WTC11 (cell line): ENCODE measurements at places on chromosomes 5 and 9.

GRCh38 chr9:128903871-128904620 is 16.7 kb upstream of the PHYHD1 start:
- no peak for DNase-seq

- DNase-seq: no peak
Observed at GRCh38 chr9:130668659-130669058, 4.3 kb downstream of the PRDM12 start.

DNA sequence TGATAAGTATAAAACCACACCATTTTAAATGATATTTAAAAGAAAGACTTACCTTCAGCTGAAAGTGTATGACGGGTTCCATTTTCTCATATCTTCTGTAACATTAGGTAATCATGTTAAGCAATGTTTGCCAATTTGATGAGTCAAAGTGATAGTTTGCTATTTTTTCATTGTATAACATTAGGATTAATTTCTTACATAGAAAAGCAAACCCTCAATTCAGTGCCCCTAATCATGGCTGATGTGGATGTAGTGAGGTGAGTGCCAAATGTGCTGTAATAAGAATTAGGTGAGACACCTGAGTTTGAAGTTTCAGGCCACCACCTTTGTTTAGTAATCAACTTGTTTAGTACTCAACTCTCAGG is 68.0 kb downstream of the UNC13B start:
- DNase-seq: no peak

DNA sequence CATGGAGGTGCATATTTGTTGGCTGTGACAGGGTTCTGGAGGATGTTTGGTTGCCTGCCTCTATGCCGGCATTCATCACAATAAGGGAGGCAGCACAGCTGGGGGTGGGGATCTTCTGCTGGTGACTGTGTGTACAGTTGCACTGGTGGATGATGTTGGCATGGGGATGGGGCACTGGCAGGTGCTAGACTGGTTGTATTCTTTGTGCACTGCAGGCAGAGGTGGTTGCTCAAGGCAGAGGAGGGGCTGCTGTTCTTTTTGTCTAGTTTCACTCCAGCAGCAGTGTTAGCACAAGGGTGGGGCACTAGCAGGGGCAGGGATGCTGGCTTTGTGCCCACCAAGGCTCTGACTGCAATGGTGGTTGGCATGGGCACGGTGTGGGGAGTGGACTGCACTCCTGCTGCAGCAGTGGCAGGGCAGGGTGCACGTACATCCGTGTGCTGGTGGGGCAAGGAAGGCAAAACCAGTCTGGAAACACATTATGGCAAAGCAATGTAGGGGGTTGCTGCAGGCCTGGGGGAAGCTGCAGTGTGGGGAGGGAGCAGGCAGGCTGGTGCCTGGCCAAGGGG is 69.3 kb downstream of the ISOC1 start:
- DNase-seq: no peak

DNA sequence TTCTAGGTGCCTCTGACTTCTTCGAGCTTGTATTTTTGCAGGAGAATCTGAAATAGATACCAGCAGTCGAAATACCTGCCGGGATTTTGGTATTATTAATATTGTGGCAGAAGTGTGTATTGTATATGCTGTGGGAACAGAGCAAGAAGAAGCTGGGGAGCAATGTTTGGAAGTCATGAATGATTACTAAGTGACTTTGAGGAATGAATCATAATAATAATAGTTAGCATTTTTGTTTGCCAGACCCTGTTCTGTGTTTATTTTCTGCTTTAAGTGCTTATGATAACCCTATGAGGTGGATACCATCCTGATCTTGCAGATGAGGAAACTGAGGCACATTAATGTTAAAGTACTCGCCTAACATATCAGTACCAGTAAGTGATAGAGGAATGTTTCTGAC is 32.4 kb downstream of the RAB24 start:
- no peak for DNase-seq

DNA sequence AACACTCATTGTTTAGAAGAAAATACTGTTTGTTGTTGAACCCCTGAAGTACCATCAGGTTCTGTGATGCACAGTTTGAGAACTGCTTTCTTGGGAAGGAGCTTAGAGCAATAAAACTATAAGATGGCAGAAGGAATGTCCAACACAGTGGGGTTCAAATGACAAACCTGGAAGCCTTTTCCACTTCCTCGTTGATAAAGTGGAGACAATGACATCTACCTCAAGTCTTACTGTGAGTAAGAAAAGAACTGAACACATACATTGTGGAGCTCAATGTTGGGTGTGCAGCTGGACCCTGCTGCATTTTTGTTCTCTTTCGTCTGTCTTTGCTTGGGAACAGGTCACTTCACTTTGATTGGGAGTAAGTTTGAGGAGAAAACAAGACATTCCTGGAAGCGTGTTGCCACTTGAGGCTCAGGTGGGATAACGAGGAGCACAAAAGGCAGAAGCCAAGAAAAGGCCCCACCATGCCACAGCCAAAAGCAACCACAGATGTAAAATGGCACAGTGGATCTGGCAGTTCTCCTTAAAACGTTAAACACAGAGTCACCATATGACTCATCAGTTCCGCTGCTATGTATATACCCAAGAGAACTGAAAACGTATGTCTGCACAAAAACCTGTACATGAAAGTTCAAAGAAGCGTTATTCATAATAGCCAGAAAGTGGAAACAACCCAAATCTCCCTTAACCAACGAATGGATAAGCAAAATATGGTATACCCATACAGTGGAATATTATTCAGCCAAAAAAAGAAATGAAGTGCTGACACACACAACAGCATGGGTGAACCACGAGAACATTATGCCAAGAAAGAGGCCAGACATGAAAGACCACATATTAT is 42.9 kb upstream of the SUB1 start:
- DNase-seq: no peak

GRCh38 chr9:21559402-21560280 is 77.5 kb upstream of the IFNE start:
- DNase-seq: peak; percentile 80

DNA sequence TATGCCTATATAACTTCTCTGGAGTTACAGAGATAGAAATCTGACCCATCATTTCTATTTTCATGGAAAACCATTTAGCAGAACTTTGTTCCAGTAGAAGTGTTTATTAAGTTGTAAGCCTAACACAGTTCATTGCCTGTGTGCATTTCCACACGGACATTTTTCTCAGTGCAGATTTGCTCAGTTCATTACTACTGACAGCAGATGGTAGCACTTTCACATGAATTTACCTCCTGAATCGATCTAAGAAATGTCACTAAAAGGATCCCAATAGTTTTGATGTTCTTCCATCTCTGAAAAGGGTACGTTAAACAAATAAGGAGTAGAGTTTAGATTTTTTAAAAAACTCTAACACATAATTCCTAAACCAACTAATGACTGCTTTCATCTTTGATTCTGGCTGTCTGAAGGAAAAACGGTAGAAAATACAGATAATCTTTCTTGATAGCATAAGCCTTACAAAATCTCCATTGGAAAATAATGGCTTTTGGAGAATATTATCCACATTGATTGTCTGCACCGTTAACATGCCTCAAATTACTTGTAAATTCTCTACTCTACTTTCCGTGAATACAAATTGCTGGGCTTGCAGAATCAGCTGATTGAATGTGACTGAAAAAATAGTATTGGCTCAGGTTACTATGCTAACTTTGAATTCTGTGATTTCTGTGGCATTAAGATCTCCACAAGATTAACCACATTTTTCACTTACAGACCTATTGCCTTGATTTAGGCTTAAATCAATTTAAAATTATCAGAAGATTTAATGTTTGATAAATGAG is 33.1 kb downstream of the RPS23 start:
- DNase-seq: no peak

- no peak for DNase-seq
Observed at GRCh38 chr9:109391176-109391575, 70.3 kb upstream of the EPB41L4B start.

DNA sequence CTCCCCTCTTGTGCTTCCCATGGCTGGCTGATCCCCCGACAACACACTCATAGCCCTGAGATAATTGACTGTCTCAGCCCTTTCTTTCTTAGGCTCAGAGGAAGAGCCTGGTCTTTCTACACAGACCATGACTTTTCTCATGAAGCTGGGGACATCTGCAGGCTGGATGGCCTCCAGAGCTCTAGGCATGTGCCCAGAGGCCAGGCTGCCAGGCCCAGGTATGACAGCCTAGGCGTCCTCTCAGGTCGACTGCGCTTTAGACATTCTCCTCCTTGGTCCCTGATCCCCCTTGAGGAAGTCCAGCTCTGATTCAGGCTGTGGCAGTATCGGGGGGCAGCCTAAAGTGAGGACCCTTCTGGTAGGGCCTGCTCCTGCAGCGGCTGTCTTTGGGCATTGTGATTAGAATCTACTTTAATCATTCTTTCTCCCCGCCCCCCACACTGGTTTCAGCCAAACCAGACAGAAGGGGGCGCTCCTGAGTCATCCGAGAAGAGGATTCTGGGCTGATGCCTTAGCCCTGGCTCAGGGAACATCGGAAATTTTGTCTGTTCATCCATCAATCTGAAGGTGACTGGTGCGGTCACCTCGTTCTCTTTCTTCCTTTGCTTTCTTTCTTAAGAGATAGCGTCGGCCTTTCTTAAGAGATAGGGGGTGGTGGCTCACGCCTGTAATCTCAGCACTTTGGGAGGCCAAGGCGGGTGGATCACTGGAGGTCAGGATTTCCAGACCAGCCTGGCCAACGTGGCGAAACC is 66.5 kb upstream of the HSPA9 start:
- peak; percentile 95 for DNase-seq

GRCh38 chr5:58327289-58327688 is 132.6 kb downstream of the PLK2 start:
- DNase-seq: no peak

- no peak for DNase-seq
Observed at GRCh38 chr5:133661389-133661788, 49.0 kb upstream of the FSTL4 start.

GRCh38 chr9:125272697-125273096 is 11.1 kb downstream of the GAPVD1 start:
- no peak for DNase-seq

DNA sequence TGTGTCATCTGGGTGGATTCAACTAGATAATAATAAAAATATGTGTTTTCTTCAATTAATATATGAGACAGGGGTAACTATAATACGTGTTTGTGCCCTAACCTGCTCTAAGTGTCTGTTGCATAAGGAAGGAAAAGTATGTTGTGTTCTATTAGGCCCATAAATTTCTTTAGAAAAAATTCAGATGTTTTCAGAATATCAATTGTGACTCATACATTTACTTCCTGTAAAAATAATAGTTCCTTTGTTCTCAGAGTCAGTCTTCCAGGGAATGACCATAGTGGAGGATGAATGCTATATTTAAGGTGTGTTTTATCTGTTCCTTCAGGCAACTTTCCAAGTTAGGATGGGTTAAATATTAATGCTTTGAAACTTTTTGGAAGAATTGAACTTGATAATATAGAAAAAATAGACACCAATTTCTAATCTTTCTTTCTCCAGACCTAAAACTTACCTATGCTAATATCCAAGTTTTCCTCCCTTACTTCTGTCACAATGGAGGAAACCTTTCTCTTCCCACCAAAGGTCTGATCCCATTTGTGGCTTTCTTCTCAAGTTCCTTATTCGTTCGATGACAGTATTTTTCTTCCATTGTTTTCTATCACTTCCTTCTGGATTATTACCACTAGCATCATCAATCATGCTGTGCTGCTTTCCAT is 49.9 kb downstream of the ISL1 start:
- DNase-seq: no peak

GRCh38 chr5:174589011-174589410 is 135.4 kb upstream of the MSX2 start:
- no peak for DNase-seq

GRCh38 chr5:164688437-164688836 is 1183.0 kb downstream of the MAT2B start:
- no peak for DNase-seq

DNA sequence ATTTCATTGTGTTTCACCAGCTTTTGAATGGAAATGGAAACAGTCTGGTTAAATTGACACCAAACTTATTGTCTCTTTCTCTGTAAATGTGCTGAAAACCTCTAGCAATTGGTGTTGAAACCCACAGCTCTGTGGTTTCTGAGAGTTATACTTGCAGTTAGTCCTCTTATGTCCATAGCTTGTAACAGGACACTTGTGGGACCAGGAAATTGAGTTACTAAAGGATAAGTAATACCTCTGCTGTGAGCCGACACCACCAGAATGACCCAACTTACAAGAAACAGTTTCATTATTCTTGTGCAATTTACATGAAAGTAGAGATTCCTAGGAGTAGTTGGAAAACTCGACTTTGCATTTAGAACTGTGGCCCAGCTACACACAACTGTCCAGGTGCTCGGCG is 191.5 kb downstream of the CFAP90 start:
- no peak for DNase-seq

GRCh38 chr9:3760031-3760430 is 234.2 kb upstream of the RFX3 start:
- no peak for DNase-seq

- no peak for DNase-seq
Observed at GRCh38 chr5:152259702-152260101, 145.4 kb downstream of the NMUR2 start.

- DNase-seq: no peak
Observed at GRCh38 chr5:91092859-91093783, 290.0 kb downstream of the ARRDC3 start.

DNA sequence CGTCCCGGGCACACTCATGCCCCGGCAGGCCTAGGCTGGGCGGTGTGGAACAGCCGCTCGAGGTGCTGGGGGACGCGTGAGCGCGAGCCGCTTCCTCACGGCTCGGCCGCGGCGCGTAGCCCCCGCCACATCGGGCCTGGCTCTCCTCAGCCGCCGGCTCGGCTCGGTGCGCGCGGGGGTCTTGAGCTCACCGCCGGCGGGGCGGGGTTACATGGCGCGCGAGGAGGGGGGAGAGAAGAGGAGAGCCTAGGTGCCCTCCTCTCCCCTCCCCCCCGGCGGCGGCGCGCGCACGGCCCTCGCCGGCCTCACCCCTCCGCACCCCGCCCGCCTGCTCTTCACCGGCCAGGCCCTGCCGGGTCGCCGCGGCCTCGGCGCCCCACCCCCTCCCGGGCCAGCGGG is 7.7 kb downstream of the RANBP6 start:
- DNase-seq: peak; percentile 83
